ENCODE measurements at places on chromosomes 6 and 20. TPM values are rescaled to one million over a fixed set of nuclear protein-coding genes. Genes with fewer than 3 reads are reported as not detected.

TRIM31 gene
- 0.19 TPM for polyA plus RNA-seq

GRCh38 chr20:21125072-21125848, 622 bp upstream of the KIZ start:
- DNase-seq: peak; percentile 48

GRCh38 chr6:38169221-38169976, 349.9 kb downstream of the ZFAND3 start:
- no peak for DNase-seq

DNA sequence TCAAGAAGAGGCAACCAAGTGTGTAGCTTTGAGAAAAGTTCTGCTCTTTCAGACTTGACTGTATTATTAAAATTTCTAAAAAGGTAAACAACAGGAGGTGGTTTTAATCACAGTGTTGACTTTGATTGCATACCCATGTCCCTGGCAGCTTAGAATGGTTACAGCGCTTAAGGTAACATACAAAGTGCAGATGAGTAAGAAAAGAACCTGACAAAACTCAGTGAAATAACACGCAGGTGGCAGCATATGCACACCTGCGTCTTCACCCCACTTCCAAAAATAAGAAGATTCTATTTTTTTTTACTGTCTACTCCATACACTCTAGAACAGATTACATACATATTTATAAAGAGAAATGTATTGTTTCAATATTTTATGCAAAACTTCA, 233.5 kb downstream of the GMPR start:
- no peak for DNase-seq
